ENCODE measurements at places on chromosomes 1 and 21.

DNA sequence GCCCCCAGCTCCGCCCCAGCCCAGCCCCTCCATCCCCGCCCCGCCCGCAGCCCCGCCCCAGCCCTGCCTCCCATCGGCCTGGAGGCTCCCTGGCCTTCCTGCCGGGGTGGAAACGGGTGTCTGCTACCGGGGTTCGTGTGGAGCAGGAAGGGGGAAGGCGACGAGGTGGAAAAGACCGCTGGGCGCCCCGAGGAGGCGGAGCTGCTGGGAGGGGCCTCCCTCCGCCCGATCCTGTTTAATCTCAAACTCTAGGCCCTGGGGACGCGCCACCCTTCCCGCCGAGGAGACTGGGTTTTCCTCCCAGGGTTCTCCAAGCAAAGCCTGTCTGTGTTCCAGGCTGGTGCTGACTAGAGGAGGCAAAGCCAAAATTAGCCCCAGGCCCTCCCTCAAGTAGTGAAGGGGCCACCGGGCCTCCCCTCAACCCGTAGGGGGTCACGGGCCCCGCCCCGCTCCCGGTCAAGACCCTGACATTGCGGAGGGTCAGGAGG, 16.2 kb upstream of the TTLL10 start:
- DNase-seq: peak; percentile 73

DNA sequence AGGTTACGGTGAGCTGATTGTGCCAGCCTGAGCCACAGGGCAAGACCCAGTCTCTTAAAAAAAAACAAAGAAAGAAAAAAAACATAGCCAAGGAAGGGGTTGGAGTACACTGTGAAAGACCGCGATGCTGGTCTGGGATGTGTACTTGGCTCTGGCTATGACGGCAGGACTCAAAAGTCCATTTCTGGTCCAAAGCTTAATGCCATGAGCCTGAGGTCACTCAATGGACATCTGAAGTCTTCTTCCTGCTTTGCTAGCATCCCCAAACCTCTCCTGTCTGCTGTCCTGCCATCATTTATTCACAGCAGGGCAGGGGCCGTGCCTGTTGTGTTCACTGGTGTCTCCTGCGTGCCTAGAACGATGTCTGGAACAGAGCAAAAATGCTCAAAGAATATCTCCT, 1.5 kb upstream of the ARHGEF10L start:
- no peak for DNase-seq

DNA sequence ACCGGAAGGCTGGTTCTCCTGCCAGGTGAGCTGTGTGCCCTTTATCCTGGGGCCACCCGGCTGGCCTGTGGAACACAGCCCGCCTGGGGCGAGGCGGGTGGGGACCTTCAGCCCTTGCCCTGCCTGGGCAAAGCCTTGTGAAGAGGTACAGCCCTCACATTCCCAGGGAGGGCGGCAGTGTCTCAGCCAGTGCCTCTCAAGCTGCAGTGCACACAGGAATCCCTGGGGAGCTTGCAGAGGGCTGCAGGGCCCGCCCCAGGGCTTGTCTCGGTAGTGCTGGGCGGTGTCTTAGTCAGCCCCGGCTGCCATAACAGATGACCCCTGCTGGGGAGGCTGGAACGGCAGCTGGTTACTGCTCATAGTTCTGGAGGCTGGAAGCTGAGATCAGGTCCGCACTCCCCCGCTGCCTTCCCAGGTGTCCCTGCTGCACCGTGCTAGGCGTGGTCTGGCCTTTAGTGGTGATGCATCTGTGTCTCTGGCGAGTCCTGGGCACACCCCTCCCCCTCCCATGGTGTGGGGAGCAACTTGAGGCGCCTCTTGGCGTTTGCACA, 12.6 kb downstream of the DFFB start:
- DNase-seq: no peak

DNA sequence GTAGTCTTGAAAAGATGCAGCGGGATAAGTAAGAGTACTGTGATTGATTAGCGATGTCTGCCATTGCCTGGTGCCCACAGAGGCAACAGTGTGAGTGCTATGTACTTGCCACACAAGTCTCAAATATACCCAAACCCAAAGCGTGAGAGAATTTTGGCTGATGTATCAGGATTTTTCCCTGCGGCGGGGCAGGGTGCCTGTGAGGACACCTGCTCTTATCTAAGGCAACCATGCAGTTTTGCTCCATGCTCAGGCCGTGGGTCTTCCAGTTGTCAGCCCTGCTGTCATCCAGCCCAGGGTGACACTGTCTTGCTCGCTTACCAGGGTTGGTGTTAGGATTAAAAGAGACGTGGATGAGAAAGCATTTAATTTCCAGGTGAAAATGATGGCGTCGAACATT, 202.7 kb downstream of the PTPRU start:
- no peak for DNase-seq

DNA sequence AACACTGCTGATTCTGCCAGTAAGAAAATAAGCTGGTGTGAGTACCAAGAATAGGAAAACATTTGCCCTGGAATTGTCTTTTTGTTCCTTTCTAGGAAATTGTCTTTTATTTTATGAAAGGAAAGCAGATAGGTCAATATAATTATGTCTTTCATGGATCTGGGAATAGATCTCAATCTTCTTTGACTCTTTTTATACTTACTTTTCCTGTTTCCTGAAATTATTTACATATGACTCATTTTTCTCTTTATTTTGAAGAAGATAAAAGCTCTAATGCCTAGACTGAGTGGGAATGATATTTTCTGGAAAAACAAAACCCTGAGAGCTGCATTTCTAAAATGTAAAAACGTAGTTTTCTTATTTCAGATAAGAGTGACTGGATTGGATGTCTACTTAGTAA, 100.1 kb downstream of the MAN1A2 start:
- no peak for DNase-seq

DNA sequence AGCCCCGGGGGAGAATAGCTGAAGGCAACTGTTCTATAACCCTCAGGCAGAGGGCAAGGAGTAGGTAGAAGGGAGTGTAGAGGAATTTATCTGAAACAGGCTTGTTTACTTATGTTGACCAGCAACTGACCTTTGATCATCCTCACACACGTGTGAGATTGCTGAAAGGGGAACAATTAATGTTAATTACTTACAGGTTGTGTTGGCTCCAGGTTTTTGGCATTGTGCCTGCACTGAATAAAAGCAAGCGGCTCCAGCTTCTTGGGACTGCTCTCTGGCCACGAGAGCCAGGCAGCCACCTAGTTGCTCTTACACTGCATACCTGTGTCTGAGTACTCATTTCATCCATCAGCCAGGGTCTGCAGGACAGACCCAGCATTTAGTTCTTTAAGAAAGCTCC, 41.3 kb upstream of the ARHGEF10L start:
- no peak for DNase-seq

GRCh38 chr1:113442131-113442530, 51.8 kb downstream of the MAGI3 start:
- no peak for DNase-seq

GRCh38 chr1:227869851-227870305, 54.4 kb downstream of the PRSS38 start:
- DNase-seq: peak; percentile 25

- no peak for DNase-seq
These were observed 256.6 kb downstream of the CTH start for GRCh38 chr1:70667494-70668170.

- DNase-seq: no peak
These were observed 95.6 kb upstream of the C1orf87 start for GRCh38 chr1:60169206-60169605.

DNA sequence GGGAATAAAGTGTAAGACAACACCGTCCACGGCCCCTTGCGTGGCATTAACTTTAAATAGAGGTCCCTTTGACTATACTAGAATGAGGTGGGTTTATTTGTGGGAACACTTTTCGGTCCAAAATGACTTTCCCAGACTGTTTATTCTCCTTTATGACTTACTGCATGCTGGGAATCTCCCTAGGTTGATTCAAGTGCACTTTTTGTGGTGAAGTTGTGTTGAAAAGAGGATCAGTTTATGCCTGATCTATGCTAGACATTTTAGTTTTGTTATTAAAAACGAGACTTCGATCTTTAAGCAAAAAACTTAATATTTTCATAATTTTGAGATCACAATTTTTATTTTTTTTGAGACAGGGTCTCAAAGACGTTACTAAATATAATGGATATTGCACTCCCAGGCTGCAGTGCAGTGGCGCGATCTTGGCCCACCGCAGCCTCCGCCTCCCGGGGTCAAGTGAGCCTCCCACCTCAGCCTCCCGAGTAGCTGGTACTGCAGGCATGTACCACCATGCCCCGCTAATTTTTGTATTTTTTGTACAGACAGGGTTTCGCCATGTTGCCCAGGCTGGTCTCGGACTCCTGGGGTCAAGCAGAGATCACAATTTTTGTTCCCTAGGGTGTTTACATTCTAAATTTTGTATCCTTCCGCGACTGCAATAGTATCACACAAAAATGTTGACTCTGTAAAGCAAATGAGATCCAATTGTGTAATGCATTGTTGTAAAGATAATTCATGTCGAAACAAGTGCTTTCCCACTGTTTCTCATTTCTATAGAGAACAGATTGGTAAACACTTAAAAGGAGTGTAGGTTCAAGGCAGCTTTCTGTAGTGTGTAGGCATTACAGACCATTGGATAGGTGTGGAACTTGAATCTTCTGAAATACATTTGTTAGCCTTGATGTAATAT, 1.6 kb downstream of the CDC42 start:
- peak; percentile 51 for DNase-seq

- no peak for DNase-seq
These were observed 142.0 kb upstream of the ATP1B1 start for GRCh38 chr1:168964478-168964877.

DNA sequence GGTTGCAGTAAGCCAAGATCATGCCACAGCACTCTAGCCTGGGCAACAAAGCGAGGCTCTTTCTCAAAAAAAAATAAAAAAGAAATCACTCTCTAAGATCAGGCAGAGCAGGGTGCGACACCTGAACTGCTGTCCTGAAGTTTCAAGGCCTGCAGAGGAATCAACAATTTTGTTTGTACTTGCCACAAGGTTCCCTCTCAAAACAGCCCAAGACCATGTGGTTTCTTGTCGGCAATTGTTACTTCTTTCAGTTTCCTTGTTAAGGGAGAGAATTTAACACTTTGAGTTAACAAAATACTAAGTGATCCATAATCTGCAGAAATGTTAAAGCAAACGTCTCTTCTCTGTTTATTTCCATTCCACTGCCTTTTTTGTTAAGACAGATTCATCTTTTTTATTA, 36.5 kb downstream of the MACO1 start:
- no peak for DNase-seq

DNA sequence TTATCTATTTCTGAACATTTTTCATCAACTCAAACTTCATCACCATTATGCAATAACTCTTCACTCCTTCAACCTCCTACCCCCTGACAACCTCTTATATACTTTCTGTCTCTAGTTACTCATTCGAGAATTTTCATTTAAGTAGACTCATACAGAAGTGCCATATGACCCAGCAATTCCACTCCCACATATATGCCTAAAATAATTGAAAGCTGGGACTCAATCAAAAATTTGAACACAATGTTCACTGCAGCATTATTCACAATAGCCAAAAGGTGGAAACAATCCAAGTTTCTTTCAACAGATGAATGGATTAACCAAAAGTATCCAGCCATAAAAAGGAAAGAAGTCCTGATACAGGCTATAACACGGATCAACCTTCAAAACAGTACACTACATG, 24.1 kb downstream of the COL11A1 start:
- DNase-seq: no peak
